Stimulated activated CD4-positive, alpha-beta T cell treated with anti-CD3 and anti-CD28 coated beads, Interleukin-12 subunit alpha, Interleukin-12 subunit beta, amount 100 ng/mL, for 24 hours (primary cell): ENCODE measurements at places on chromosomes 7 and 10.

DNA sequence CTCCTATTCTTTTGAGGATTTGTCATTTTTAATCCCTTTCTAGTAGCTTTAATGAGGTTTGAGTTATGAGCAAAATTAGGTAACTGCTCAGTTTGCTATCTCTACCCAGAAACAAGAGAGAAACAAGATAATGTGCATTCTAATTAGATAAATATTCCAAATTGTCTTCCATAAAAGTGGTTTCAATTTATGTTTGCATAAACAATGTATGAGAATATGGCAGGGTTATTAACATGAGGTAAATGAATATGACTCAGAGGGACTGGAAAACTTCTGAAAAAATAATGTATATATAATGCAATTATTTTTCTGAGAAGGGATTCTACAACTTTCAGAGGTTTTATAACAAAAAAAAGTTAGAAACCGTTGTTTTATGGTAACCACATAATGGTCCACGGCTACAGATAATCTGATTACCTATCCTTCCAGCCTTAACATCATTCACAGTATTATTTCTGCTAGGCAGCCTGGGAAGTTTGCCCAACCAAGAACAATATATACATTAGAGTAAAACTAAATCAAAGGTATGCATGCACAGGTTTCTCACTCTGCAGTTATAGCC is 101.2 kb downstream of the CRPPA start:
- DNase-seq = no peak

DNA sequence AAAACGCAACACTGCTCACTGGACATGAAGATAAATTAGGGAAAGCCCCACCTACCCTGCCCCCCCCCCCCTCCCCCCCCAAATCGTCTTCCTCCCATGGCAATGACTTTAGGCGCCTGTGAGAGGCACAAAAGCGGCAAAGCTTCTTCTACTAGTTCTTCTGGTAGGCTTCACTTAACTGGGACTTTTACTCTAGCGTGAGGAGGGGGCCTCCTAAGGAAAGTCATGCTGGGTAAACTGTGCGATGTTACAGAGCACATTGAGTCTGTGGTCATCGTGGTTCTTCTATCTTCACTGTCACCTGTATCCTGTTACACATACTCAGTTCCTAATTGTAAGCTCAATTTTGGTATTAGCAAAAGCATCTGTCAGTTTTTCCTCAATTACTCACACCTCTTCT is 25.1 kb downstream of the HSPB1 start:
- no peak for DNase-seq

DNA sequence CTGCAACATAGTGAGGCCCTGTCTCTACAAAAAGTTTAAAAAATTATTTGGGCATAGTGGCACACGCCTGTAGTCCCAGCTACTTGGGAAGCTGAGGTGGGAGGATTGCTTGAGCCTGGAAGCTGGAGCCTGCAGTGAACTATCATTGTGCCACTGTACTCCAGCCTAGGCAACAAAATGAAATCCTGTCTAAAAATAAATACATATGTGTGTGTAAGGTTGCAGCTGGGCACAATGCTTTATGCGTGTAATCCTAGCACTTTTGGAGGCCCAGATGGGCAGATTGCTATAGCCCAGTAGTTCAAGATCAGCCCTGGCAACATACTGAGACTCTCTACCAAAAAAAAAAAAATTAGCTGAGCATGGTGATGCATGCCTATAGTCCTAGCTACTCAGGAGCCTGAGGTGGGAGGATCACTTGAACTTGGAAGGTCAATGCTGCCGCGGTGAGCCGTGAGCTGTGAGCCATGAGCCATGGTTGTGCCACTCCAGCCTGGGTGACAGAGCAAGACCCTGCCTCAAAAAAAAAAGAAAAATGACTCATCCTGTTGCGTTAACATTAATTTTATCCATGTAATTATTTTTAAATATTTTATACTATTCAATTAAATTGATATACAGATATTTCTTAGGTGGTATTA is 38.3 kb downstream of the CCAR1 start:
- no peak for DNase-seq

GRCh38 chr10:123847686-123848432 is 43.7 kb downstream of the CPXM2 start:
- DNase-seq = no peak

DNA sequence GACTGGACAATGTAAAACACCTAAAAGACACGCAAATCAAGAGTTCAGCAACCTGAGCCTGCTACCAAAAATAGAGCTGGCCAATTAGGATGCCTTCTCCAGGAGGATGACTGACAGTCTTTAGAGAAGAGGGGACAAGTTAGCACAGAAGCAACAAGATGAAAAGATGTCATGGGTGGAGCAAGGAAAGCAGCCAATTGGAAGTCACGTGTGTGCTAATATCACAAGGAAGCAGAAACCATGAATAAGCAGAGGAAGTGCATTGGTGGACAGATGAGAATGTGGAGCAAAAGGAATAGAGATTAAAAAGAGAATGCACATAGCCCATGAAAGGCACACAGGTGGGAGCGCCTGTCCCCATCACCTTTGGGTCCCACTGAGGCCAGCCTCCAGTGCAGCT is 148.1 kb downstream of the SLC25A13 start:
- no peak for DNase-seq

GRCh38 chr7:1368682-1369571 is 90.3 kb downstream of the MICALL2 start:
- DNase-seq = no peak
